ENCODE measurements at places on chromosomes 16 and 17. TPM values are rescaled to one million over a fixed set of nuclear protein-coding genes. Genes with fewer than 3 reads are reported as not detected.

C1QL1 gene
- total RNA-seq, result not detected

GAST gene
- total RNA-seq, result not detected

CALB2 gene
- total RNA-seq, result not detected

IQCK gene
- total RNA-seq, result 1.7 TPM

DBF4B gene
- total RNA-seq, result 5.0 TPM

SLC38A8 gene
- not detected for total RNA-seq

- no peak overlapping the region for H3K4me3 ChIP-seq
- DNase-seq, result no peak
- H3K36me3 ChIP-seq, result no peaks in the 10 kb centered on the region
- H3K27ac ChIP-seq, result no peak overlapping the region
Observed at GRCh38 chr17:21400816-21401593, 24.8 kb downstream of the KCNJ12 start.

DNA sequence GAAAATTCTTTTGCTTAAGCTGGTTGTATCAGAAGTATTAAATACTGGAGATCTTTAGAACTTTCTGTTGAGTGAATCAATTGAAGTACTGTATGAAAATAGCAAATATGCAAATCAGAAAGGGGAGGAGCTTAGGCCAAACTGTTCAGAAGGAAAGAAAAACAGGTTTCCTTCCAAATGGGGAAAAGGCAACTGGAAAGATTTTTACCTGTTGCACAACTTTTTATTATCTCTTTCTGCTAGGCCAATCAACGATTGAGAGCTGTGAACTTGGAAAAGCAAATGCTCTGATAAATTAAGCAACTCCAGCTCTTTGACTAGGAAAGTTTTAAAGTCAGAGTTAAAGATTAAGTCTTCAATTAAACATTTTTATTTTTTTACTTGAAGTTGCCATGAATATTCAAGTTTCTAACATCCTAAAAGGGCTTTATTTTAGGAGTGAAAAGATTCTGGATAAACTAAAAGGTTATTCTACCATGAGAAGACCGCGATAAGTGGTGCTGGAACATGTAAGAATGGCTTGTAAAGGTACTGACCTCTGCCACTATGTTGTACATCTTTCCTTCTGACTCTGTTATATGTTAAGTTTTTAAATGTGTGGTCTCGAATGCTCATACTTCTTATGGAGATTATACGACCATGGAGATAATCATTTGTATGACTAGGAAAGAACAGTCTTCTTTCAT, 16.5 kb downstream of the DCUN1D3 start:
- no peak overlapping the region for H3K27ac ChIP-seq
- peaks cover 9% of the 10 kb centered on the region for H3K4me1 ChIP-seq
- H3K27me3 ChIP-seq, result no peaks in the 10 kb centered on the region
- H3K36me3 ChIP-seq, result no peaks in the 10 kb centered on the region
- H3K4me3 ChIP-seq, result no peak overlapping the region

- no peak overlapping the region for H3K4me3 ChIP-seq
- H3K4me1 ChIP-seq, result peaks cover 40% of the 10 kb centered on the region
- no peaks in the 10 kb centered on the region for H3K27me3 ChIP-seq
- H3K36me3 ChIP-seq, result peaks cover 14% of the 10 kb centered on the region
- peak overlapping the region; percentile 69 for H3K27ac ChIP-seq
Observed at GRCh38 chr17:81286491-81287145, 8.5 kb downstream of the SLC38A10 start.

DNA sequence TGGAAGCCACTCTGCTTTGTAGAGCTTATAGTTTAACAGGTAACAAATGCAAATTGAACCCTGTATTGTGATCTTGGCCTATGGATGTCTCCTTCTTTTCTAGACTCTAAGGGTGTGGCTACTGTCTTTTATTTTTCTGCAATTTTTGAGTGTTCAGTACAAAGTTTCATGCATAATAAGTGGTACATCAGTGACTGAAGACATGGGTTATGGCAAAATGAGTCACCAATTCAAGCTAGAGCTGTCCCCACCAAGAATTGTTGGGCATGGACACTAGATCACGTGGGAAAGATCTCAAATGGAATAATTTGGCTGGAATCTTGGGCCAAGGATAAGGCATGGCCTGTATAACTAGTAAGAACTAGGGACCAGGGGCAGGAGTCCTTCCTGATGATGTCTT, 228.4 kb upstream of the N4BP1 start:
- H3K27ac ChIP-seq, result no peak overlapping the region
- no peak overlapping the region for H3K4me3 ChIP-seq
- DNase-seq, result no peak

DNA sequence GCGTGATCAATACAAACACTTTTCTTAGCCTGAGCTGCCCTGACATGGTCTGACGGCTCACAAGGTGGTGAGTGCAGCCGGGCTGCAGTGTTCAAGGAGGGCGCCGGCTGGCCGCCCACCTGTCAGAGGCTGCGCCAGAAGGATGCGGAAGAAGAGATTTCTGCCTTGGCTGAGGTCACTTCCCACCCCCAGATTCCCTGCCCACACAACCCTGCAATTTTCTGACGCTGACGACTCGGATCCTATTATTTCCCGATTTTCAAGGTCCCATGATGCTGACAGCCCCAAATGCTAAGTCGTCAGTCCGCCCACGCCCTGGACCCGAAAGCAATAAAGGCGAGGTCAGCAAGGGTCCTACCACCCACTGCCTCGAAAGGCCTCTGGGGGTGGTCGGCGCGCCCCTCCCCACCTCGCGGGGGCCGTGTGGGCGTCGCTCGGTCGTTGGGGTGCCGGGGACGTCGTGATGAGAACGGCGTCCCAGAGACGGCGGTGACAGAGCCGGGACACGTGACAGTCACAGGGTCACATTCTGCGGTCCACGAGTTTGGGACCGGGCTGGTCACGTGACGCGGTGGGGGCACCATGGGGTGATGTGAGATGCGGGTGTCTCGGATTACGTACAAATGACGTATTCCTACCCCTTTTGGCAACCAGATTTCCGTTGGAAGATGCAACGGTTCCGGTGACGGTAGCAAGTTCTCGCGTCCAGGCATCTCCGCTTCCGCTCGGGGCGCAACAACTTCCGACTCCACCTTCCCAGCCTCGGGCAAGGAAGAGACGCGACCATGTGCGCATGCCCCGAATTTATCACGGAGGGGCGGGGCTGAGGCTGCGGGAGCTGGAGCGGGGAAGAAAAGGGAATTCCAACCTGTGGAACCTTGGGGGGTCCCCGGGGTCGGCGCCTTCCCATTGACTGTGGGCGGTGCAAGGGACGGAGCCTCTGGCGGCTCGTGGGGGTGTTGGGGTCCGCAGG, at the start of gene STX4:
TSS of gene STX4 (plus strand) at position 823 of the 973 bp plus-strand sequence. CDS start 248 bp downstream, outside the sequence.
- DNase-seq, result peak; percentile 98
- peaks cover 6% of the 10 kb centered on the region for H3K36me3 ChIP-seq
- peak within 1 kb of the TSS; percentile 93 for H3K27ac ChIP-seq
- peaks cover 14% of the 10 kb centered on the region for H3K4me1 ChIP-seq

DNA sequence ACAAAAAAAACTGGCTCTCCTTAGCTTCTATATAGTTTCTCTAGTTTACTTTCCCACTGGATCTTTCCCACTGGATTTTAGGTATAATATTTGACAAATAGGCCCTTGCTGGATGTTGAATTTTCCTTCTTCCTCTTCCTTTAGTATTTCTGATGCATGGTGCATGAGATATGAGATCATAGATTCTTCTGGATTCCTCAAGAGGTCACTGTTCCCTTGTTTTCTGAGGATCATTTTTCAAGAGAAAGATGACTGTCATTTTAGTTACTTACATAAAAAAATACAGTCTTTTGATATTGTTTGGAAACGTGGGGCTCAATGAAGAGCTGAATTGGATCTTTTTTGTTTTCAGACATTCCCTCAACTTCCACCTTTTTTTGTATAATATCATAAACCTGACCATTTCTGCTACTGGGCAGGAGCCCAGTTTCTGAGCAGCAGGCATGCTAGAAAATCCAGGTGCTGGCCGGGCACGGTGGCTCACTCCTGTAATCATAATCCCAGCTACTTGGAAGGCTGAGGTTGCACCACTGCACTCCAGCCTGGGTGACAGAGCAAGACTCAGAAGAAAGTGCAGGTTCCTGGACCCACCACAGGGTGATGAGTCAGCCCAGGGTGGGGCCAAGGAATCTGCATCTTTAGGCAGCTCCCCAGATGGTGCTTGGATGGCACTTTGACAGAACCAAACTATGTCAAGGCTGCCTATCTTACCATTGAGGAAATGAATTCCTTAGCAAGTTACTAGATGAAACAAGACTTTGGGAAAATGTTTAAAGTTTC, 70.3 kb downstream of the SDR42E1 start:
- peak; percentile 35 for DNase-seq
- H3K4me3 ChIP-seq, result no peak overlapping the region
- no peak overlapping the region for H3K27ac ChIP-seq
- H3K4me1 ChIP-seq, result no peaks in the 10 kb centered on the region

- DNase-seq, result no peak
- H3K36me3 ChIP-seq, result no peaks in the 10 kb centered on the region
- H3K4me3 ChIP-seq, result no peak overlapping the region
- H3K27me3 ChIP-seq, result no peaks in the 10 kb centered on the region
Observed at GRCh38 chr17:66764506-66764905, 70.4 kb upstream of the CACNG5 start.

DNA sequence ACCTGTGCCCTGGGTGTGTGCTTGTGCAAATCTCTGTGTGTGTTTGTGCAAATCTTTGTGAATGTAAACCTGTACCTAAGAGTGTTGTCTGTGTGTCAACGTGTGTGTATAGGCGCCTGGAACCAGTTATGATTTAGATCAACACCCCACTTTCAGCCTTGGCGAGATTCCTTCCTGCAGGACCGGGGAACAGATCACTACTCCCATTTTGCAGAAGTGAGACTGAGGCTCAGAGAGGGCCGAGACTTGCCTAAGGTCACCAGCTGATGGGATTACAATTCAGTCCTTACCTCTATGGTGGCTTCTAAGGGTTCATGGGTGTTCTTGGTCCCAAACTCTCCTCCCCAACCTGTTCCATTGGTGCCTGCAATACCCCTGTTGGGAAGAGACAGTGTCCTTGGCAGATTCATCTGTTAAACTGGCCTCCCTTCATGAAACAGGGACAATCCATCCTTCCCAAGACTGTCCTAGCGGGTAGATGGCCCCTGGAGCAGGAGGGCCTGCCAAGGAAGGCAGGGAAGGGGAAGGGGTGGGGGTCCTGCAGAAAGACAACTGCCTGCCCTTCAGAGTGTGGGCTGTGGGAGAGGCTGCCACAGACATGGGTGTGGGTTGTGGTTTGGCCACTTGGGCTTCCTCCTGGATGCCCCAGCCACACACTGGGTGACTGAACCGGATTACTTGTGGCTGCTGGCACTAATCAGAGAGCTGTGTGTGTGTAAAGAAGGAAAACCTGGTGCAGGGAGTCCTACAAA, 6.9 kb upstream of the MAPK7 start:
- no peak overlapping the region for H3K4me3 ChIP-seq
- no peaks in the 10 kb centered on the region for H3K27me3 ChIP-seq
- peaks cover 37% of the 10 kb centered on the region for H3K4me1 ChIP-seq
- no peaks in the 10 kb centered on the region for H3K36me3 ChIP-seq

DNA sequence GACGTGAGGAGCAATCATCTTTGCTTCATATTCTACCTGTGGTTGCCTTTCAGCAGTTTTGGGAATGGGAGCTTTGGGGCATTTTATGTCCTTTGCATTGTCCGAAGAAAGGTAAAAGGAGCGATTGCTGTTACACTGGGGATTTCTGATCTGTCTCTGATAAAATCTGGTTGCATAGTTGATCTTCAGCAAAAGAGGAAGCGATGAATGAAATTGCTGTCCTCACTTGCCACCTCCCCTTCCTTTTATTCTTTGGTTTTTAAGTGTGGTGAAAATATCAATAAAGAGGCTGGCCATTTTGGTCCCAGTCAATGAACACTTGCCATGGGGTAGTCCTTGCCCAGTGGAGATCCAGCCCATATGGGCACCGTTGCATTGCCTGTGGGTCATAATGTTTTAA, 236.8 kb downstream of the MSI2 start:
- H3K4me3 ChIP-seq, result no peak overlapping the region
- no peaks in the 10 kb centered on the region for H3K27me3 ChIP-seq
- no peak overlapping the region for H3K27ac ChIP-seq
- H3K36me3 ChIP-seq, result no peaks in the 10 kb centered on the region
- peaks cover 8% of the 10 kb centered on the region for H3K4me1 ChIP-seq
- DNase-seq, result no peak

DNA sequence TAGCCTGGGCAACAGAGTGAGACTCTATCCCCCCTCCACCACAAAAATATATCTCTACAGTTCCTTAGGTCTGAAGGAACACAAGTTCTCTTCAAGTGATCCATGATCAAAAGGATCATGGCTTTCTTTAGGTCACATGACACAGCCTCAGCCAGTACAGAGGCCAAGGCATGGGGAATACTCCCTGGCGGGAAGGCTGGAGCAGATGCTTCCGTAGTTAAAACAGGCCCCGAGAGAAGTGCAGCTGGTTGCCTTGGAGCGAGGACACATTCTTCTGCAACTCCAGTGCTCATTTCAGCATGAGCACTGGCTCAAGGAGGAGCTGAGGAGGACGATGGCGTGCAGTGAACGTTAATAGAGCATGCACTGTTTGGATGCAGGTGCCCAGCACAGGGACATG, 13.5 kb downstream of the CDIP1 start:
- H3K4me1 ChIP-seq, result peaks cover 13% of the 10 kb centered on the region
- no peak overlapping the region for H3K4me3 ChIP-seq
- no peak overlapping the region for H3K27ac ChIP-seq
- H3K36me3 ChIP-seq, result peaks cover 5% of the 10 kb centered on the region

DNA sequence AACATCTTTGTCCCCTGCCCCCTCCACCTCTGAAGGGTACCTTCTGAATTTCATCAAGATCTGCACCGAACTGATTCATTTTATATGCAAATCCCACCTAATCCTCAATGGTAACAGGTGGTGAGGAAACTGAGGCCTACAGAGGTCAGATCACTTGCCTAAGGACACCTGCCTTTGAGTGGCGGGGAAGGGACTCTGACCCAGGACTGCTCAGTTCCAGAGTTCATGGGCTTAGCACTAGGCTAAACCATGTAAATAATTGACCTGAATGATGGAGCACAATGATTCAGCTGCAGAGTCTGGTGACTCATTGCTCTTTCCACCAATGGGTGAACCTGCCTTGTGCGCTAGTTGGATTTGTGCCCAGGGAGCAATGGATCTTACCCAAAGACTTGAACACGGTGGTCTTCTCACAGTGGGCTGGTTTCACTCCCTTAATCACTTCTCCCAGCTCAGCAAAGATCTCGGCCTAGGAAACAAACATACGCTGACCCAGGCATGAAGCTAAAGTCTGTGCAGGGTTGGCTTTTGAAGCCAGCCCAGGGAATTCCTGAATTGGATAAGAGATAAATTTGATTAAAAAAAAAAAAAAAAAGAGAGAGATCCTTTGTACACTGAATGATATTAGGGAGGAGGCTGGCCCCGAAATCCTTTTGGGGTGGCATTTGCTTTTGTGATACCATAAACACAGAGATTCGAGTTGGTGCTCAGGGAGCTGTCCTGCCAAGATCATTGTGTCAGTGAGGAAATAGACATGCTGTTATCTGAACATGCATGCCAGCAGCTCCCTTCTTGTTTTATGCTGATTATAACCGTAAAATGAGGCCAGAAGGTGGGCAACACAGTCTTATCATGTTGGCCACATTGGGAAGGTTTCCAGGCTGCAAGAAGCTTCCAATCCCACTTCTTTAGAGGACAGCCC, 17.0 kb downstream of the CRYM start:
- H3K4me3 ChIP-seq, result no peak overlapping the region
- no peak overlapping the region for H3K27ac ChIP-seq
- H3K4me1 ChIP-seq, result no peaks in the 10 kb centered on the region
- DNase-seq, result no peak
- no peaks in the 10 kb centered on the region for H3K36me3 ChIP-seq
